ENCODE measurements at places on chromosomes 6 and 20.

DNA sequence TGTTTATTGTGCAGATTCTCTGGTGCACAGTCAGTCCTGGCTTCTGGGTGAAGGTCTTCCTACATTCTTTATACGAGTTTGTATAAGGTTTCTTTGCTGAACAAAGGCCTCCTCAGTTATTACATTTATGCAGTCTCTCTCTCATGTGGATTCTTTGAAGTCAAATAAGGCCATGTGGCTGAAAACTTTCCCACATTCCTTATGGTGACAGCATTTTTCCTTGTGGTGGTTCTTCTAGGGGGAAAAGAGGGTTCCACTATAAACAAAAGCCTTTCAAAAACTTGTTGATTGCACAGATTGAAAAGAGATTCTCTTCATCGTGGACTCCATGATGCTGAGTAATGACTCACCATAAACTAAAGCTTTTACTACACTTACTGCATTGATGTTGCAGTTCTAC is 19.2 kb downstream of the ZSCAN12 start:
- no peak for DNase-seq

DNA sequence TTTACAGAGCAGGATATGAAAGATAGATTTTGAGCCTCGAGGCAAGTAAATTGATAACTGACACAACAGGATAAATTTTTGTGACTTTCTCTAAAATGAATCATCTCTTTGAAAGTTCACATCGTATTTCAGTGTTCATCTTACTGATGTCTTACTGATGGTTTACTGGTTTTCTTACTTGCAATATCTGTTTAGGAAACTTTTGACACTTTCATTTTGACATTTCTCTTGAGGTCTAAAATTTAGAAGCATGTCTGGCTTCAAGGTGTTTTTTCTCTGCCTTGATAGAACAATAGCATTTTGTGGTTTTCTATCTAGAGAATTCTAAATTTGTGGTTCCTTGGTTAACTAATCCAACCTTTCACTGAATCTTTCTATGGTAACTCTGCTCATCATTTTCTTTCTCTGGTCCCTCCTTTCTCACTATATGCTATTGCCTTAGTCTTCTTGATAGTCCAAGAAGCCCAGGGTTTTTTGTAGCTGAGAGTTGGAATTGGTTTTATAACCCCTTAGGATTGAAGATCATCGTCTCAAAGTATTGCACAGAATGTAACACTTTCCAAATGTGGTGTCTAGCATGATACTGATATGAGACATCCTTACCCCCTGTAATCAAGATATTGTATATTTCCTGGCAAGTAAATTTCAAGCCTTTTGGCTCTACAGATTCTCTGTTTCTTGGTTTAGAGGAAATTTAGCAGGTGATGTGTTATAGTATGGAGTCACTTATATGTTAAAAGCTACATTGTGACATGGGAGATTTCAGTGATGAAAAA is 98.7 kb downstream of the RNF144B start:
- DNase-seq, result no peak

DNA sequence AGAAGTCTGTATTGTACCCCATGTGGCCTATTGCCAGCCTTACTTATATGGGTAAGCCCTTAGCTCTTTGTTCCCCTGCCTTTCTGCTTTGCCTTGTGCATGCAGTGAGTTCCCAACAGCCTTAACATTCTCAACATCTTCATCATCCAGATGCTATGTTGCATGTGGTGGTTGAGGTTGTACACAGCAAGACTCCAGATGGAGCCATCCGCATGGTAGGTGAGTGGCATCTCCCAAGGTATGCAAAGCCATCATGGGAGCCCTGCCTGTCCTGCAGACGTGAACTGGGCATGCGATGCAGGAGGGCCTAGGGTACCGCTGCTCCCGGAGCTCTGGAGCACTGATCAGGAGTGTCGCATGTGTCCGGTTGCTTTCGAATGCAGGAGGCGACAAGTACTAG is 16.1 kb downstream of the CEP43 start:
- no peak for DNase-seq

GRCh38 chr6:140346428-140346827 is 972.0 kb upstream of the CITED2 start:
- DNase-seq, result no peak

DNA sequence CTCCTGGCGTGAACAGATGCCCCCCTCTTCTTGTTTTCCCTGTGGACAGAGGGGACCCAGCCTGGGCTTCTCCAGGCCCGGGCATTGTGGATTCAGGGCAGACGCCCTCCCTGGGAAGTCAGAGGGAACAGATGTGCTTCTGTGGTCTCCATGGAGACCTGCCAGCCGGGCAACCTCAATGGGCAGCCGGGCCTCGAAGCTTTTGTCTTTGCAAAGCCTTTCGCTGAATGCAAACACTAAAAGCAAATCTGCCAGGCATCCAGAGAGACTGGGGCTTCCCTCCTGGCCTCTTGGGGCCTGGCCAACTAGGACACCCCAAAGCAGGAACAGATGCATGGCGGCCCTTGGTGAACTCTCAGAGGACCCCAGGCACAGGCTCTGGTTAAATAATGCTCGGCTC is 370.0 kb upstream of the SULF2 start:
- DNase-seq, result no peak

DNA sequence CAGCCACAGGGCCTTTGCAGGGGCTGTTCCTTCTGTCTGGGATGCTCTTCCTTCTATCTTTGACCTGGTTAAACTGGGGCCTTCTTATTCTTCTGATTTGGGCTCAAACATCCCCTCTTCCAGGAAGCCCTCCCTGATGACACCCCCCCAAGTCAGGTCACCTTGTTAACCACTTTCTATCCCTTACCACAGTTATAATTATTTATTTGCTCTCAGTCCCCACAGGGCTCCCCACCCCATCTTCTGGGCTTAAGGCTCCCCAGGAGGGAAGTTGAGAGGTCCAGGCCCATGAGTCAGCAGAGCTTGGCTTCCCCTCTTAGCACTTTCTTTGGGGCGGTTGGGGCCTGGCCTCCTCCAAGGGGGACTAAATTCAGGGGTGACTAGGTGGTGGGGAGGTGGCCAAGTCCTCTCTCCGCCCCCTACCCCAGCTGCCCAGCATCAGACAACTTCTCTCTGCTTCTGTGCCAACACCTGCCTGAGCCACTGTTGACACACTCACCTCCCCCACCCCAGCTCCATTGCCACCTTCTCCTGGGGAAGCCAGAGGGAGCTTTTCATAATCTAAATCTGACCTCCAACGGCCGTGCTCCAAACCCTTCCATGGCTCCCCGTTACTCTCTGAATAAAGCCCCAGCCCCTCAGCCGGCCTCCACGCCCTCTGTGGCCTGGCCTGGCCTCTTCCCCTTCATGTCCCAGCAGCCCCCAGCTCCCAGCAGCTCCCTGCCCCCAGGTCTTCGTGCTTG is 70.0 kb downstream of the CEBPB start:
- no peak for DNase-seq

- DNase-seq, result no peak
These were observed 108.4 kb downstream of the ARID1B start for GRCh38 chr6:156885562-156885961.

- DNase-seq, result no peak
These were observed 24.0 kb downstream of the CD40 start for GRCh38 chr20:46142124-46142523.

Data from activated CD4-positive, alpha-beta T cell treated with anti-CD3 and anti-CD28 coated beads, Interleukin-2, amount 50 U/mL, for 48 hours (primary cell).